ENCODE measurements at places on chromosomes 2 and 18.

DNA sequence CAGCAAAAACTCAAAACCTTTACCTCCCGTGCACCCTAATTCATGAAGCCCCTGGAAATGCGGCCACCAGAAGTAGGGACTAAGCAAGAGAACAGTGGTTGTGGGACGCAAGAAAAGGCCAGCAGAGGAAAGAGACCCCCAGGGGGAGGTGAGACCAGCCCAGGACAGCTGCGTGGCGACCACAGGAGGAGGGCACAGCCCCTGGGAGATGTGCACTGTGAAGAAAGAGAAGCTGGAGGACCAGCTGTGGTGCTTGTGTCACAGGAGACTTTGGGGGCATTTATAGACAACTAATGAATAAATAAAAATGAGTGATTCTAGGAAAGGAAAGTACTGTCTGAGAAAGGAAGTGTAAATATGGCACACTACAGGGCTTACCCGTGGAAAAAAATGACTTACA, 263.8 kb downstream of the EIPR1 start:
- no peak for DNase-seq

- no peak for DNase-seq
These were observed 32.2 kb upstream of the HNRNPA3 start for GRCh38 chr2:177180269-177181000.

DNA sequence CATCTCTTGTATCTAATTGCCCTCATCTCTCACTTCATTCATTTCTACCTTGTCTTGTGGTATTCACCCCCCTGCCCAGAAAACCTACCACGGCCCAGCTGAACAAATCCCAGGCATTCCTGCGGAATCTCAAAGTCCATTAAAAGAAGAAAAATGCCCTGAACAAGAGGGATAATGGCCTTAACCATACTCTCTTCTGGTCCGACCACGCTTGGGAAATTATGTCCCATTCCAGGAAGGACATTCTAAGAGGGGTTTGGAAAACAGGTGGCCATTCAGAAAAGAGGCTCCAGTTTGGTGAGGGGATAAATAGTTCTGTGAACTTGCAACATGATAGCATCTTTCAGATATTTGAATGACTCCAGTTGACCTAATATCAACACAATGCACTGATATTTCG, 349.9 kb upstream of the ZNF521 start:
- DNase-seq = no peak

- no peak for DNase-seq
These were observed 74.0 kb upstream of the SESTD1 start for GRCh38 chr2:179338681-179339080.

GRCh38 chr2:188235364-188235763, 56.3 kb upstream of the GULP1 start:
- no peak for DNase-seq

DNA sequence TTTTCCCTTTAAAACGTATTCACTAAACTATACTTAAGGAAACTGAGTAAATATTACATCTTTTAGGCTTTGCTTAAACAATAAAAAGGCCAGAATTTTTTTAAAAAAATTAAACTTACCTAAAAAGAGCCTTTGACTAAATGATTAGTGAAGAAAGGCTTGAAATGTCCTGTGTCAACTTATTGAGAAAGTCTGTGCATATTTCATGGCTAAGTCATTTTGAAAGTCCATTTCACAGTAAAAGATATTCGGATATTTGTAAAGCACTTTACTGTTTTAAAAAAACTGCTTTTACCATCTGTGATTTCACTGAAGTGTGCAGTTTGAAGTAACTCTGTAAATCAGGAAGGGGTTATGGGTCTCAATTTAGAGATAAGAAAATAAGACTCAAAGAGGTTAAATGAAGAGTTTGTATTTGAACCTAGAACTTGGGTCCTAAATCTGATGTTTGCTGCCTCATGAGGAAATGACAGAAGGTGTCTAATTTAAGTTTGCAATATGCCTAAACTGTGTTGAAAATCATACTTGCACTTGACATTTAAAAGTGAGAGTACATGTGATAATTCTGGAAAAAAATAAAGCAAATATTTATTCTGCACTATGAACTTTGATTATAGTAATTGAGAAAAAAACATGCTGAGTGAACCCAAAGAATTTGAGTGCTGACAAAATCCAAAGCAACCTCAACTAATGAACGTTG, 50.5 kb downstream of the RAB27B start:
- DNase-seq = no peak

GRCh38 chr2:121804340-121804739, 48.9 kb downstream of the TSN start:
- no peak for DNase-seq

GRCh38 chr2:179247318-179248023, 17.2 kb downstream of the SESTD1 start:
- no peak for DNase-seq

GRCh38 chr2:4670331-4670730, 967.0 kb downstream of the DCDC2C start:
- no peak for DNase-seq

DNA sequence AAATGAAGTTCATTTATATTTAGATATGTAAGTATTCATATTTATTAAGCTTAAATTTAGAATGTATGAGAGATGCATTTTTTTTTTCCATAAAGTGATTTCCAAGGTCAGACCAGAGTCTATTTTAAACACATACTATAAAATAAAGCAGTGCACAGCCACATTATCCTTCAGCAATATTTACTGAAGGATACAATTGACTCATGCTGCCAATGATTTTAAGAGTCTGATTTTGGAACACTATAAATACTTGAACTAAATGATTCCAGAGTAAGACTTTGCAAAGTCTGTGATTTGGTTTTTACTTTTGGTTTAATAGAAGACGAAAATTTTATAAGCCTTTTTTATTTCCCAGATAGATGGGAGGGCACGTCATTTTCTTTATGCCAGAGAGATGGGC, 107.1 kb downstream of the EPHA4 start:
- DNase-seq = no peak

- no peak for DNase-seq
These were observed 30.2 kb downstream of the SETBP1 start for GRCh38 chr18:44710931-44711330.

- DNase-seq = no peak
These were observed 1993.1 kb upstream of the CELF4 start for GRCh38 chr18:39558658-39559057.

DNA sequence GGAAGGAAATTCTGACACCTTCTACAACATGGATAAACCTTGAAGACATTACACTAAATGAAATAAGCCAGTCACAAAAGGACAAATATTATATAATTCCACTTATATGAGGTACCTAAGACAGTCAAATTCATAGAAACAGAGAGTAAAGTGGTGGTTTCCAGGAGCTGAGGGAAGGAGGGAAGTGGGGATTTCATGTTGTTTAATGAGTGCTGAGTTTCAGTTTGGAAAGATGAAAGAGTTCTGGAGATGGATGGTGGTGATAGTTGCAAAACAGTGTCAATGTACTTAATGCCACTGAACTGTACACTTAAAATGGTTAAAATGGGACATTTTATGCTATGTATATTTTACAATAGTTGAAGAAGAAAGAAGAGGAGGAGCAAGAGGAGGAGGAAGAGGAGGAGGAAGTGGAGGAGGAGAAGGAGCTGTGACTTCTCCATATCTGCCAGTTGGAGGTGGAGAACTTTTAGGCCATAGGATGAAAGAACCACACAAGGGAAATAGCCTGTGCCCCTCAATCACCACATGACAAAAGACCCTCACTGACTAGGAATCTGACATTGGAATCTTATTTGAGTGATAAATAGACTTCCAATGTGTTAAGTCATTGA, 55.3 kb upstream of the LGALSL start:
- DNase-seq = no peak

GRCh38 chr18:55534547-55534946, 53.4 kb downstream of the TCF4 start:
- no peak for DNase-seq

- DNase-seq = no peak
These were observed 142.4 kb upstream of the ALPP start for GRCh38 chr2:232236200-232236599.

DNA sequence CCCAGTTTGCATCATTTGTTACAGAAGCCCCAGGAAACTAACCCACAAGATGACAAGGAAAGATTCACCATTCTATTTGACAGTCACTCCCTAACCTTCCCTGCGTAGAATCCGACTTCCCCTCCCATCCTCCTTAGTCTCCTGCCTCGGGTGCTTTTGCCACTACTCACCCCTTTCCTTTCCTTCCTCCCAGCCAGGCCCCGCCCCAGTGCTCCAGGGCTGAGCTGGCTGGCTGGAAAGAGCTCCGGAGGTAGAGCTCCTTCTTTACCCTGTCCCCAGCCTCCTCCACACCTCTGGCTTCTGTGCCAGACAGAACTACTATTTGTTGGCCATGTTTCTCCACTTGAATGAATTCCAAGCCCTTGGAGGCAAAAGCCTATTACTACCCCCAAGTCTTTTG, 317.6 kb upstream of the NCKAP5 start:
- no peak for DNase-seq

GRCh38 chr2:122514451-122514996, 759.1 kb downstream of the TSN start:
- DNase-seq = no peak

DNA sequence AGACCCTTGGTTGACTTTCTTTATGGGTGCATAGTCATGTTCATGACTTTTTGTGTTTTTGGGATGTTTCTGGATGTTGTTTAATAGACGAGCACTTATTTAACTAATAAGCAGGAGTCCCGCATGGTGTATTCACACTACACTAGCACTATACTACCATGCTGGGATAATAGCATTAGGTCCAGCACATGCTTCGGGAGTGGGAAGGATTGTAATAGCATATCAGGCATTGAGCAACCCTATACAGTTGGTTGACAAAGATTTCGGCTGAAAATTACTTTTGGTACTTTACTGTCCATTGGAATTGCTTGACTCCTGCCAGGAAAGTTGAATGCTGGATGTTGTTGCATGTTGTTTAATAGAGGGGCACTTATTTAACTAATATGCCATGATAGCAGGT, 2.8 kb downstream of the SH3RF3 start:
- no peak for DNase-seq

DNA sequence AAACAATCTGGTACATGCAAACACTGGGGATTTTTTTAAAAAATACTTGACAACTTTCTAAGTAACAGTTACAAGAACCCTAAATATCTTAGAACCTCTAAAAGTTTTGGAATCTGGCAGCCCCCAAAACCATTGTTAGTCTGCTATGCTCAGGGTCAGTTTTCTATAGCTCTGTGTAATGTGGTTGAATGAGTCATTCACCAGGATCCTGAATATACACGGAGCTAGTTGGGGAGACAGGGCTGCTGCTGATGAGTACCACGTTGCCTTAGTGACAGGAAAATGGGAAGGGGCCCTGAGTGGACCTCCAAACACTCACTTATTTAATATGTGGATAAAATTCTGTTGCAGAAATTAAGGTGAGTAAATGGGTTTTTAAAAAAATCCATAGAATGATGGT, 36.9 kb upstream of the TANC1 start:
- no peak for DNase-seq

DNA sequence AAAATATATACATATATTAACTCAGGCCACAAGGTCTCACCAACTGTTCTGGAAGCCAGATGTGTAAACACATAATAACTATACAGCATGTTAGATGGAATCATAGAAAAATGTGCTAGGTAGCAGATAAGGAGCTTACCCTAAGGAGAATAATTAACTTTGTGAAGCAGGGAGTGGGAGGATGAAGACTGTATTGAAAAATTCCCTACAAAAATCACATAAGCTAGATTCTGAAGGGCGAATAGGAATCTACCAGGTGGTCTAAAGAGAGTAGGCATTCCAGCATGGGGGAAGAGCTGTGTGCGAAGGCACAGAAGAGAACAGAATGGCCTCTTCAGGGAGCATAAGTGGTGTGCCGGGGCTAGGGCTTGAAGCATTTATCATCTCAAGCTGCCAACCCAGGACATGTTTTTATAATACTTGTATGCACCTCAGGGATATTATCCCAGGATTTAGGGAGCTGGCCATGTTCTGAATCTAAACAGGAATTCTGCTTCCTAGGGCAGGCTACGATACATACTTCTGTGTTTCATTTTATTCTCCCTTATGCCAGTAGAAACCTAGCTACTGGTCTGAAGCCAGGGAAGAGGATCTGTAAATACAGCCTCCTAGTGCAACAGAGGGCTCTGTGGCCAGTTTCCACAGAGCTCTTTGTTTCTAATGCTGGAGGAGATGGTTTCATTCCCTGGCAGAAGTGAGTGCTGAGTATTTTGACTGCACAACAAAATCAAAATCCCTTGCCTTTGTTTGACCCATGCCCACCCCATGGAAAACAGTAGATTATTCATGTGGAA, 56.7 kb downstream of the NEMP2 start:
- DNase-seq = no peak

GRCh38 chr2:223868005-223868404, 30.6 kb upstream of the AP1S3 start:
- no peak for DNase-seq

GRCh38 chr2:109046925-109047508, 58.0 kb upstream of the EDAR start:
- DNase-seq = no peak

DNA sequence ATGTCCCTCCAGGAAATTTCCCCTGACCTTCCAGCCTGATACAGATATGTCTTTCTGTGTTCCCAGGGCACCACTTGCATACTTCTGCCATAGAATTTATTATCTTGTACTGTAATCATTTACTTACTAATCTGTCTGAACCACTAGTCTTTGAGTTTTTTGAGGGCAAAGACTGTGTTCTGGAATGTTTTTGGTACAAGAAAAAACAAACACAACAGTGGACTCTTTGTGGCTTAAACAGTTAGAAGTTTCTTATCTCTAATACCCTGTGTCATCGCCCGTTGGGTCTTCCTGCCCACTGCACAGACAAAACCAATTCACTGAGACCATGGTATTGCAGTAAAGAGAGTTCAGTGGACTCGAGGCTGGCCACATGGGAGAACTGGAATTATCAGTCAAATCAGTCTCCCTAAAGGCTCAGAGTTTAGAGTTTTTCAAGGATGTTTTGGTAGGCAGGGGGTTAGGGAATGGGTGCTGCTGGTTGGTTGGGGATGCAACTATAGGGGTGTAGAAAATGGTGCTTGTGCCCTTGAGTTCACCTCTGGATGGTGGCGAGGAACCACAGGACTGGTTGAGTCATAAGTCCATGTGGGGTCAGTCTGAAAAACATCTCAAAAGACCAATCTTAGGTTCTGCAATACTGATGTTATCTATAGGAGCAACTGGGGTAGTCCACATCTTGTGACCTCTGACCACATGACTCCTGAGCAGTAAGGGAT, 20.3 kb downstream of the RALB start:
- no peak for DNase-seq

DNA sequence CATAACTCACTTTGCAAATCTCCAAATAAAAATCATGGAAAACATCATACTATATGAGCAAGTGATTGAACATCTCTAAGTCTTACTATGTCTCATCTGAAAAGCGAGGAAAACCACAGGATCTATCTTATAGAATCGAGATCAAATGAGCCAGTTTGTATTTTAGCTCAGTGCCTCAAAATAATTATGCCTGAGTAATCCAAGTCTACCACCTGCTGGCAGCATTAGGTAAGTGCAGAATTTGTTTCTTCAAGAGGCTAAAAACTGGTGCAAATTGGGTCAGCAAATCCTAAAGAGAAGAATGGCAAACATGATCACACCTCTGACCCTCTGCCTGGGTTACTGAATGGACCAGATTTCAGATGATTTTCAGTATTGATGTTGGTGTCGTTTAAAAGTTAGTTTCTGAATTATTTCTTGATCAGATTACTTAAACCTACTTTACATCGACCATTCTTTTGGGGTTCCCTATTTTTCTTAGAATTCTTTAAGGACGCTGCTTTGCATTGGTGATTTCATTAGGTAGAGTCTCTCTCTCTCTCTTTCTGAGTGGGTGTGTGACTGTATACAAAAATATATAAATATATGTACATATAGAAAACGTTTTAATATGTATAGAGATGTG, 12.7 kb upstream of the FHOD3 start:
- no peak for DNase-seq

GRCh38 chr2:135585586-135585985, 54.3 kb downstream of the R3HDM1 start:
- no peak for DNase-seq

All from stimulated activated CD4-positive, alpha-beta T cell treated with anti-CD3 and anti-CD28 coated beads, TNF-alpha, amount 100 ng/mL, for 1 hour (primary cell).